NCI-H1694 (cell line): ENCODE measurements at places on chromosomes 6 and 20.

GRCh38 chr6:107080036-107080435, 35.3 kb downstream of the BEND3 start:
- no peak for DNase-seq

- DNase-seq, result no peak
Observed at GRCh38 chr6:20266851-20267608, 54.8 kb upstream of the MBOAT1 start.

DNA sequence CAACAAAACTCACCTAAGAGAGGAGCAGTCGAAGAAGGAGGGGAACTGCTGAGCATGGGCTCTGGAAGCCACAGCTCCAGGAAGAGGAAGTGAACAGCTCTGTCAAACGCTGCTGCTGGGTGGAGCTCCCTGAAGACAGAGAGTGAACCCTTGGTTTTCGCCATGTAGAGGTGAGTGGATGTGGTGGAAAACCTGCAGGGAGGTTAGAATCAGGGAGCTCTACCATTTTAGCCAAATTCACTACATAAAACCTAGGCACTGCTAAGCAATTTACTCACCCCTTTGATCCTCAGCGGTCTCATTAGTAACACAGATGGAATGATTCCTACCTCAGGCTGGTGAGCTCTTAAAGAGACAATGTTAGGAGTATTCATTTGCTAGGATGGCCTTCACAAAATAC, 19.4 kb upstream of the TFAP2A start:
- no peak for DNase-seq

DNA sequence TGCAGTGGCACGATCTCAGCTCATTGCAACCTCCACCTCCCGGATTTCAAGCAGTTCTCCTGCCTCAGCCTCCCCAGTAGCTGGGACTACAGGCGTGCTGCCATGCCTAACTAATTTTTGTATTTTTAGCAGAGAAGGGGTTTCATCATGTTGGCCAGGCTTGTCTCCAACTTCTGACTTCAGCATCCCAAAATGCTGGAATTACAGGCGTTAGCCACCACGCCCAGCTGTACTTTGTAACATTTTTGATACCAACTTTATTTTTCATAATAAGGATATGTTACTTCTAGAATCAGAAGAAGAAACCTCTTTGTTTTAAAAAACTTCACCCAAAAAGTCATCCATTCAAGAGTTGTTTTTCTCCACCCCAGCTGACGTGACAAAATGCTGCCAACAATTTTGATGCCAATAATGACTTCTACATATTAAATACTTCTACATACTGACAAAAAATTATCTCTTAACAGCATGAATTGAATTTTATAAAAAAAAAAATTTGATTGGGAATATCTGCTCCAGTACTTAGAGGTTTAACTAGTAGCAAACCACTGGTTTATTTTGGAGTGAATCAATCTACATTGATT, 22.5 kb upstream of the PRIM2 start:
- DNase-seq, result no peak

- DNase-seq, result no peak
Observed at GRCh38 chr6:85129881-85130280, 320.0 kb upstream of the NT5E start.

GRCh38 chr20:5776077-5776476, 25.9 kb downstream of the SHLD1 start:
- no peak for DNase-seq

GRCh38 chr6:162211022-162211421, 516.5 kb downstream of the PRKN start:
- no peak for DNase-seq

GRCh38 chr6:55578537-55579363, at the start of gene HMGCLL1:
TSS of gene HMGCLL1 (minus strand) at chr6:55579192. CDS start at chr6:55579055, 137 bp downstream.
- peak; percentile 43 for DNase-seq

- DNase-seq, result no peak
Observed at GRCh38 chr6:105492706-105493673, 90.1 kb upstream of the PREP start.

DNA sequence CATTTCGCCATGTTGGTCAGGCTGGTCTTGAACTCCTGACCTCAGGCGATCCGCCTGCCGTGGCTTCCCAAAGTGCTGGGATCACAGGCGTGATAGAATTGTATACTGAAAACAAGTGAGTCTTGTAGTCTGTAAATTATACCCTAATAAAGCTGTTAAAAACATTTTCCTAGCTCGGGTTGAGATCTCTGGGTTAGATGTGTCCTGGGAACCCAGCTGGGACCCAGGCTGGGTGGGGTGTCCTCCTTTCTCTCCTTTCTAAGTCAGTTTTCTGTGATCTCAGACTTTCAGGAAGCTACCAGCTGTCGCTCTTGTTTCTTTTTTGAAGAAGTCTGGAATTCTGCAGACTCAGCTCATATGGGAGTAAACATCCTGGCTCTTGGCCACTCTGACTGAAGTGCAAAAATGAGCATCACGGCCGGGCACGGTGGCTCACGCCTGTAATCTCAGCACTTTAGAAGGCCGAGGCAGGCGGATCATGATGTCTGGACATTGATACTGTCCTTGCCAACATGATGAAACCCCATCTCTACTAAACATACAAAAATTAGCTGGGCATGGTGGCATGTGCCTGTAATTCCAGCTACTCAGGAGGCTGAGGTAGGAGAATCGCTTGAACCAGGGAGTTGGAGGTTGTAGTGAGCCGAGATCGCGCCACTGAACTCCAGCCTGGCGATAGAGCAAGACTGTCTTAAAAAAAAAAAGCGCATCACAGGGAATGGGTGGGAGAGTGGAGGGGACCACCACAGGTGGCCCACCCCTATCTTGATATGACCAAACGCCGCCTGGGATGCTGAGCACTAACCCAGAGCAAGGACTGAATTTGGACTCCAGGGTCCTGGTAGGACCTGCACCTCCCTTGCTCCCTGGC, 9.9 kb upstream of the PCIF1 start:
- DNase-seq, result no peak

GRCh38 chr6:137791281-137792159, 75.5 kb upstream of the TNFAIP3 start:
- no peak for DNase-seq

- no peak for DNase-seq
Observed at GRCh38 chr6:131733376-131734016, 22.7 kb upstream of the CTAGE9 start.

- no peak for DNase-seq
Observed at GRCh38 chr6:33983109-33983716, 162.7 kb downstream of the GRM4 start.

DNA sequence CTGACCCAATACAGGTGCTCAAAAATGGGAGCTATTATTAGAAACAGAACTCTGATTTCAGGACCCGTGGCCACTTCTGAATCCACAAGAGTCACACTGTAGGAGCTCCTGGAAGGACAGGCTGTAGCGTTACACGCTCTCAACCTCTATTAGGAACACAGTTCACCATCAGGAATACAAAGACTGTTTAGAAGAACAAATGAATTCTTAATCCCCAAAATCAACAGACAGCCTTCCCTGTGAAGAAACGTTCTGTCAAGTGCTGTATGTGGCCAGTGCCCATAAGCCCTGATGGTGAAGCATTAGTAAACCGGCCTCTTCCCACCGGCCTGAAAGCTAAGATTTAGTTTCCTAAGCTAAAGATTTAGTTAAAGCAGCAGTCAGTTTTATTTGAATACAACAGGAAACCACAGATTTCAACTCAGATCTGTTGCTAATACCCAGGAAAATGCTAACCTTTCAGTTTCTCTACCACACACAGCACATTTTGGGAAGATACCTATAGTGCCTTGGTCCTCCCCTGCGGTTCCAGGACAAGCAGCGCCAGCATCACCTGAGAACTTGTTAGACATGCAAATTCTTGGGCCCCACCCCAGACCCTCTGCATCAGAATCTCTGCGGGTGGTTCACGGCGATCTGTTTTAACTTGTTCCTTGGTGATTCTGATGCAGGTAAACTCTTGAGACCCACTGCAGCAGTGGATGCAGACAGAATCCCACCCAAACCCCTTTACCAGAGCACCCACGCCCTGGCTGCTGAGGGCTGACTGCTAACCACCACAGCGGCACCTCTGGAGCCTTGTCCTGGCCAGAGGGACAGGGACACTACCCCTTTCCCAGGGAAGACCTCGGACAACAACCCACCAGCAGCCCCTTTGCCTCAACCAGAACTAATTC, 33.4 kb downstream of the MTRES1 start:
- no peak for DNase-seq

DNA sequence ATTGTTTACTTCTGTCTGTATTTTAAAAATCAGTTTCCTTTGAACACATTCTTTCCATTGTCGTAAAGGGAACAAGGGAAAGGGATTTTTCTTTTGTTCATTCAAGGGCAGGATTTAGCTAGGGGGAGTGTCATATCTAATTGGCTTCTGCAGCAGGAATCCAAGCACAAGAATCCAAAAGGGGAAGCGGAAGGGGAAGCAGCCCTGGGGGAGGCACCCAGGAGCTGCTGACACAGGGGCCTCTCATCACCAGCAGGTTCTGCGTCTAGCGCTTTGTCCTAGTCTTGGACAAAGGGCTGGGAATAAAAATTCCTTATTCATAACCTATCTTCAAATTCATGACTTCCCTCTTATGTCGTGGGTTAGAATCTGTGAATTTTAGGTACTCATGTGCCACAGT, 13.7 kb downstream of the RIPK1 start:
- no peak for DNase-seq

- no peak for DNase-seq
Observed at GRCh38 chr6:152636021-152636608, 1.0 kb downstream of the SYNE1 start.

DNA sequence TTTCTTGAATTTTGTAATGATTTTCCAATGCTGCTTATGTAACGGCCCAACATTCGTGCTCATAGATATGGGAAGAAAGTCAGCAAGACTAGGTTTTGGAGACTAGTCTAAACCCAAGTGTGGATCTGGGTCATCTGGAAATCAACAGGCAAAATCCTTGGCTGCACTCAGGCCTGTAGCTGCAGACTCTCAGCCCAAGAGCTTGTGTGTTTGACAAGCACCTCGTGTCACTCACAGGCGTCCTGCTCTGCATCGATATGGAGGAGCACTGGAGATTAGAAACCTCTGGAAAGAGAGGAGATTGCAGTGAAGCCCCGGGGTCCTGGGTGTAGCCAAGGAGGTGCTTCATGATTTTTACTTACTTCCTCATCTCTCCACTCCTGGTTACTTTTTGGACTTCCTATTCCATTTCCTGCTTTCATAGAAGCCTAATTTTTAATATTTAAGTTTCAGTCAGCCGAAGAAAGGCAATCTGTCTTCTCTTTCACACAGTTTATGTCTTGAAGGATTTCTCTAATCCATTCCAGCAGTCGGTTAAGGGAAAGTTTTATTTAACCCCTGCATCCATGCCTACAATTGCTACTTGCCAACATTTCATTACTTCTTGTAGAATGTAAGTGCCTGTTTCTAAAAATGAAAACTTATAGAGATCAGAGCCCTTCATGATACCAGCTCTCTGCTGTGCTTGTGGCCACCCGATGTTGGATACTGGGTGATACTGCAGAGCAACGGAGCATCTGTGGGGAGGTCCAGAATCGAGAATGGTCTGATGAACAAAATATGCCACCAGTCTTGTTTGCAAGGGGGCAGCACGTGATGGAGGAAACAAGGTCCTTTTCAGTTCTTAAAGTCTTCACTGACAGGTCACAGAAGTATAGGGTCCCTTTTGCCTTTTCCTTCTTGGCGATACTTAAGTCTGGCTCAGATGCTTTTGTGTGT, 296.3 kb downstream of the QKI start:
- DNase-seq, result no peak
